D721Med (cell line): ENCODE measurements at places on chromosomes 11 and 22.

DNA sequence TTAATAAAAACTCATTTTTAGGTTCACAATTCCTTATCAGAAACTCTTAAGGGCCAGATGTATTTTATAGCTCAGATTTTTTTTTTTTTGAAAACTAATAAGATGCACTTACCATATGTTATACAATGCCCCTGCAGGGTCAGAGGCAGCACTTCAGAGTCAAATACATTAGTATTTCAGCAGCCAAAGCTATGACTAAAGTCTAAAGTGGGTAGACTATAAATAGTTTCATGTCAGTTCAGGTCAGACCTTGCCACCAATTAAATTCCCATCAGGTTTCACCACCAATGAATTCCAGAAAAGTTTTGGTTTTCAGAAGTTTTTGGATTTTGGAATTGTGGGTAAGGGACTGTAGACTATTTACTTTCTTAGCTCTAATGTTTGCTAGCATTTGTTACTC, 75.9 kb downstream of the FAM83F start:
- no peak for DNase-seq

DNA sequence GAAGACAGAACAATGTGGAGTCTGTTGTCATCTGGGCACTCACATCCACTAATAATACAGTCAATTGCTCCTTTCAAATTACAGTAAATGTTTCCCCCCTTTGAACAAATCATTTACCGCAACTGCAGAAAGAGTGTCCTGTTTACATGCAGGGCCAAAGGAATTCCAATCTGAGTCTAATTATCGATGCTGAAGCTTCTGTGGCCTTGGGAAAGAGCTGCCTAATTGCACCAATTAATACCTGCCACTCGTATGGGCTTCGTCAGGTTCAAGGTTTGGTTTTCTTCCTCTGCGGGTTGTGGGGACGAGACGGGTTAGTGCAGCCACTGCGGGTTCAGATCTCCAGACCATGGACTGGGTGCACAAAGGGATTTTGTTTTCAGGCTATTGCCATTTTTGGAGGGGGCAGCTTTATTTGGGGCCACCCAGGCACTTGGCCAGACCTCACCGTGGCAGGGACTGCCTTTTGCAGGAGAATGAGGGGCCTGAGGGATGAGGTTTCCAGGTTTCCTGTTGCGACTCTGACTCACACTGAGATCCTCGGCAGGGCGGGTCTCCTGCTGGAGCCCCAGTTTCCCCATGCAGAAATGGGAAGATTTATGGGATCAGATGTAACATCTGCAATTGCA, 147.6 kb downstream of the MIAT start:
- DNase-seq, result no peak

DNA sequence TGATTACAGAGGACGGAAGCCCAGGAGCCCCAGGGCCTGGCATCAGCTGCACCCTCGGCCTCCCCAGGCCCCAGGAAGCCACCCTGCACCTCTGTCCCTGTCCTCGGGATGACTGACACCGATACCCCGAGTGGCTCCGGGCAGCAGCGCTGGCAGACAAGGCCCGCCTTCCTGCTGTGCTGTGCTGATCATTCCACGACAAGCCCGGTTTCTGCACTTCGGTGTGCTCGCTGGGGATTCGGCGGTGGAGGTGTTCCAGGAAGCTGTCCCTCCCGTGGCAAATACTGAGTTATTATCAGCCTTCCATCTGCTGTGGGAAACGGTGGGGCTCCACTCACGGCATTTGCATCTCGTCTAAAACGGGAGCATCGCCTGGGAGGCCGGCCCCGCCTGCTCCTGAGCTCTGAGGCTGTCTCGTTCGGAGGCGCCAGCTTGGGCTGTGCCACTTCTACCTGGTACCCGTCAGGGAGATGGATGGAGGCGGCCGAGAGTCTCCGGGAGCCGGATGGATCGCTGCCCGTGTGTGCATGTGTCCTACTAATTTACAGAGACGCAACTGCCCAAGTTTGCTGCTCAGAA, 506.1 kb downstream of the BRD1 start:
- DNase-seq, result no peak

- DNase-seq, result no peak
Measured at GRCh38 chr11:36271794-36272407, 17.3 kb downstream of the COMMD9 start.

DNA sequence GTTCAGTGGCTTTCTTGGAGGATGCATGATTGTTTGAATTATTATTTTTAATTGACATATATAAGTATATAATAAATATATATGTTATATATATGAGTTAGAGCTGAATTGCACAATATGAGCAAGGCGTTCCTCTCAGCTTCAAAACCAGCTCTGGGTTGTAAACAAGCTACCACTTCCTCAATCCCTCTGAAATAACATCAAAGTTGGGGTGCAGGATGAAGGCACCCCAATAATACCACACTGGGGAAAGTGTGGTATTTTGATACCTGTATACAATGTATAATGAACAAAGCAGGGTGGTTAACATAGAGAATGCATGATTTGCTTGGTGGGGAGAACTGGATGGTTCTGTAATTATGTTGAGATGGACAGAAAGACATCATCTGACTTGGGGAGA, 1.7 kb upstream of the SORL1 start:
- DNase-seq, result no peak

GRCh38 chr11:78878631-78879030, 304.0 kb upstream of the NARS2 start:
- DNase-seq, result no peak

DNA sequence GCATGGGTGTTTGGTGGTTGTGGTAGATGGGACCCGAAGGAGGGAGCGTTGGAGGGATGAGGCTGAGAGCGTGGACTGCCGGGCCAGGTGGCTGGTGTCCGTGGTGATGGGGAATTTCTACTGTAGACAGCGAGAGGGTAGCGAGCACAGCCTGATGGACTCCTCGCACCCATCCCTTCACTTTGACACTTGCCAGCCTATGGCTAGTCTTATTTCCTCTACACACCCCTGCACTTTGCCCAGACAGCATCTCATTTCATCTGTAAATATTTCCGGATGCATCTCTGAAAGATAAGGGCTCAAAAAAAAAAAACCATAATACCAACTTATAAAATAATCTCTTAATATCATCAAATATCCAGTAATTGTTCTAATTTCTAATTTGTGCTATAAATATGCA, 5.8 kb downstream of the OMP start:
- DNase-seq, result no peak

DNA sequence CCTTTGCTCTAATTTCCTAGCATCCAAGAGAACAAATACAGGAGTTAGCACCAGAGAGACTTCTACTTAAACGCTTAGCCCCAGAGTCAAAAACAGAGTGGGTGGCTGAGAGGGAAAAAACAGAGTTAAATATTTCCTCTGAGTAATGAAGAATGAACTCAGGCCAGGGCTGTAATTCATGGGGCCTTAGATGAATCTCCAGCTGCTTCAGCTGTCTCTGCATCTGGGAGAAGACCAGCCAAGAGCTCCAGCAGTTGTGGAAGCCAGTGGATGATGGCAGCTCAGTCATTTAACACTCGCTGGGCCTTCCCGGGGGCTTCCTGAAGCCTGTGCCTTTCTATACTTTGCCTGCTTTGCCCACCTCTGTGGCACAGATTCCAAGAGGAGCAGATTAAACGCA, 5.7 kb upstream of the ADAMTS15 start:
- no peak for DNase-seq

DNA sequence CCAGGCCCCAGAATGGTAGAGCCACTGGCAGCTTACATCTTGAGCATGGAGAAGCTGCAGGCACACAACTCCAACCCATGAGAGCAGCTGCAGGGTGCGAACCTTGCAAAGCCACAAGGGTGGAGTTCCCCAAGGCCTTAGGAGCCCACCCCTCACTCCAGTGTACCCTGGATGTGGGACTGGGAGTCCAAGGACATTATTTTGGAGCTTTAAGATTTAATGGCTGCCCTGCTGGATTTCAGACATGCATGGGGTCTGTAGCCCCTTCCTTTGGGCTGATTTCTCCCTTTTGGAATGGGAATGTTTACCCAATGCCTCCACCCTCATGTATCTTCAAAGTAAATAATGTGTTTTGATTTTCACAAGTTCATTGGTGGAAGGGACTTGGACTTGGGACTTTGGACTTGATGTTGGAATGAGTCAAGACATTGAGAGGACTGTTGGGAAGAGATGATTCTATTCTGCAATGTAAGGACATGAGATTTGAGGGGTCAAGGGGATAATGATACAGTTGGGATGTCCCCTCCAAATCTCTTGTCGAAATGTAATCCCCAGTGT, 1.1 kb upstream of the KRTAP5-7 start:
- no peak for DNase-seq

DNA sequence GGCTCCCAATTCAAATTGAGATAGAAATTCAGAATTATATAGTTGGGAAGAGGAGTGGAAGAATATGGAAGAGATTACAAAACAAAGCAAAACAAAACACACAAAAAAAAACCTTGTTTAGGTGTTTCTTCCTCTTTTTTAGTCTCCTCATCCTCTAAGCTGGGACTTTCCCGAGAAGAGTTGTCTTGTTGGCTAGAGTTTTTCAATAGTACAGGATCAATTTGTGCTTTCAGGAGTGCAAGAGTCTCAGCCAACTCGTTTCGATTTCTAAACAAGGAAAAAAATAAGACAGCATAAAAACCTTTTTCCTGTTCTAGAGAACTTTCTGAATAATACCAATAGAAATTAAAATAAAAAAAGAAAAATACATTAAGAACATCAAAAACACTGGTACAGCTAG, 87.8 kb upstream of the CLNS1A start:
- DNase-seq, result no peak

DNA sequence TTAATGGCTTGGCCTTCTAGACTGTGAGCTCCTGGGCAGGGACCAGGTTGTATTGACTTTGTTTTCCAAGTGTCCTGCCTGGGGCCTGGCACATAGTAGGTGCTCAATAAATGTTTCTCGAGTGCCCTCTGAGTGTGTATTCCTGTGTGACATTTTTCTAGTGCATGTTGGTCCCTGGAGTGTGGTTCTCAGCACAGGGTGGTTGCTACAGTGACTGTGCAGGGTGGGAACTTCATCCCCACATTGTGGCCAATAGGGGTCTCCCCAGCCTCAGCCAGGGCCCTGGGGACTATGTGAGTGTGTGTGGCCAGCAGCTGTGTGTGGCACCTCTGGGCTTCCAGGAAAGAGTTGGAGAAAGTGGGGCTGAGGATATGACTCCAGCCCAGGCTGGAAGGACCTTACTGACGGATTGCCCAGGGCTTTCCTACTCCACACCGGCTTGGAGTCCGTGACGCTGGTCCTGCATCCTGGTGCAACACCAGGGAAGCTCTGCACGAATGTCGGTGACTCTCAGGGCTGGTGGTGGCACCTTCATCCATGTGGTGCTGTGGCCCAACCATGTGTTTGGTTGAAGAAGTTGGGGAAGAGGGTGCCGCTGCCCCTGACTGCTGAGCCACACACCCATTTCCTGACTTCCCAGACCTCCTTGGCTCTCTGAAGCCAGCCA, 9.0 kb upstream of the MARK2 start:
- DNase-seq, result no peak

DNA sequence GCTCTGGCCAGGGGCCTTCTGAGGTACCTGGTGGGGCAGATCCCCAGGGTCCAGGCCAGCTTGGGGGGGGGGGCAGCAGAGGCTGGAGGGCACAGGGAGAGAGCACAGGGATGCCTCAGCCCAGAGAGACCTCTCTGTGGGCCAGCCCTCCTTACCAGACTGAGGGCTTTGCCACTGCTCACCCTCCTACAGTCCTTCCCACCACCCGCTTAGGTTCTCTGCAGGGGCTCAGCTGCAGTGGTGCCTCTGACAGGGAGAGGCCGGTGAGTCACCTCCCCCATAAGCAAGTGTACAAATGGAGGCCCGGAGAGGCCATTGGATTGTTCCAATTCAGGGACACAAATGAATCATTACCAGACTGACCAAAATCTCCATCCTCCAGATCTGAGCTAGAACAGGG, 68.1 kb upstream of the LMO1 start:
- DNase-seq, result no peak

DNA sequence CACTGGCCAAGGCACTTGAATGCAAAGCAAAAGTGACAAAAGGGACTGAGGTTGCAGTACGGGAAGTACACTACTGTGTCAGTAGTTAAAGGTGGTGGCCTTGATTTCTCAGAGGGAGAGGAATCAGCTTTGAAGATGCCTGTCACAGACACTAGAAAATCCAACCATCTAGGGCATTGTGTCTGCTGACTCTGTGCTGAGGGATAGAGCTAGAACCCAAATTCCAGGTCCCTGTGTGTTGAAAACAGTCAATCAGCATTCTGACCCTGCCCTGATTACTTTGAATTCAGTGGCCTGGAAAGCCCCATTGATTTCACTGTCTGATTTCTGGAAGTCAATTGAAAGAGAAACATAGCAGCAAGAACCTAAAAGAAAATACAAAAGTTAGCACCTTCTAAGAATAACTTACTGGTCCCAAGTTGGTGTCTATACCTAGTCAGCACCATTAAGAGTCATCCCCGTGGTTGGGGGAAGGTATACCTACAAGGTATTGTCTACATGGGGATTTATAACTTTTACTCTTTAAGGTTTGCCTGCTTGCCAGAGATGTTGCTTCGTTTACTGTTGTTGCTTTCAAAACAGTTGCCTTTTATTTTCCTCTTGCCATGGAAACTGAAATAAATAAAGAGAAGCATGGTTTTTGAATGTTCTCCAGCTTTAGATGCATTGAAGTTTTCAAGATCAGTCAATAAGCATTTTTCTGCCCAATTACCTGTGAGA, 97.3 kb downstream of the PDHX start:
- DNase-seq, result no peak

DNA sequence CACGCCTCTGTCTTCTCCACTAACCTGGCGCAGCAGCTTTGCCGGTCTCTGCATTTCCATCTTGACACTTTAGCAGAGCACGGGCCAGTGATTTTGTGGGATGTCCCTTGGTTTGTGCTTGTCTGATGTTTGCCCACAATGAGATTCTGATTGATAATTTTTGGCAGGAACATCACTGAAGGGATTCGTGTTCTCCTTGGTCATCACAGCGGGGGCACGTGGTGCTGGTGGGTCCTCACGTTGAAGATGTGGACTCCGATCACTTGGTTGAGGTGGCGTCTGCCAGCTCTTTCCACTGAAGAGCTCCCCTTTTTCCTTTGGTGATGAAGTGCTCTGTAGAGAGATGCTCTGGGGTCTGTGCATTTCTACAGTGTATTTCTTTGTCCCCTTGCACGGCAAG, 37.2 kb downstream of the TBC1D22A start:
- DNase-seq, result no peak

GRCh38 chr11:124897674-124898262, at the start of gene ROBO4:
ROBO4 (minus strand) TSS chr11:124897865; CDS start chr11:124897795, 70 bp downstream.
- peak; percentile 53 for DNase-seq

DNA sequence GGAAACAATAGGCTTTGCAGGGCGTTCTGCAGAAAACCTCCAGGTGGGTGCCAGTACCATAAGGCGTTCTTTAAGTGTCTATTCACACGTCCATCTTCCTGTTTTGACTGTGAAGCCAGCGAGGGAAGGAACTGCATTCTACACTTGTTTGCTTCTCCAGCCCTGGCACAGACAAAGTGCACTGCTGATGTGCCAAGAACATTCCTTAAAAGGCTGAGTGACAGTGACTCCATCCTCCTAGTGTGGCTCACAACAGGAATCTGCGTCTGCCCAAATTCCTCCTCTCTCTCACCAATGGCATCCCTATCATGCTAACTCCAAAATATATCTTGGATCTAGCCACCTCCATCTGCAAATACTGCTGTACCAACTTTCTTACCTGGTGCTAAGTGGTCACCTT, 407.4 kb upstream of the SYN3 start:
- DNase-seq, result no peak

- DNase-seq, result no peak
Measured at GRCh38 chr11:125218336-125218735, 53.8 kb downstream of the PKNOX2 start.

- DNase-seq, result no peak
Measured at GRCh38 chr11:32333320-32333991, 101.9 kb downstream of the WT1 start.
